Activated naive CD8-positive, alpha-beta T cell treated with anti-CD3 and anti-CD28 coated beads for 36 hours (primary cell): ENCODE measurements at places on chromosomes 3 and 15. TPM values are rescaled to one million over a fixed set of nuclear protein-coding genes. Genes with fewer than 3 reads are reported as not detected.

COMMD2 gene
- 39.5 TPM for total RNA-seq

DNA sequence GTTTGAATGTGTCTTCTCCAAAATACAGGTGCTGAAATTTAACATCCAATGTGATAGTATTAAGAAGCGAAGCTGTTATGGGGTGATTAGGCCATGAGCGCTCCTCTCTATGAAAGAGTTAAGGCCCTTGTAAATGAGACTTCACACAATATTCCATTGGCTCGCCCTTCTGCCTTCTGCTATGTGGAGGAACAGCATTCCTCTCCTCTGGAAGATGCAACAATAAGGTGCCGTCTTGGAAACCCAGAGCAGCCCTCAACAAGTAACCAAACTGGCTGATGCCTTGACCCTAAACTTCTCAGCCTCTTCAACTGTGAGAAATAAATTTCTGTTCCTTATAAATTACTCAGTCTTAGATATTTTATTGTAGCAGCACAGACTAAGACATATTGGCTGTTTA is 874.6 kb downstream of the ROBO1 start:
- no peaks in the 10 kb centered on the region for H3K36me3 ChIP-seq
- peak overlapping the region; percentile 23 for H3K27ac ChIP-seq
- H3K4me1 ChIP-seq, result peaks cover 16% of the 10 kb centered on the region
- H3K4me3 ChIP-seq, result no peak overlapping the region

SUMF1 gene
- 7.1 TPM for total RNA-seq

- no peak overlapping the region for H3K4me3 ChIP-seq
- DNase-seq, result no peak
- no peak overlapping the region for H3K27ac ChIP-seq
- H3K36me3 ChIP-seq, result no peaks in the 10 kb centered on the region
- H3K27me3 ChIP-seq, result peaks cover 4% of the 10 kb centered on the region
Observed at GRCh38 chr15:33729653-33730052, 238.6 kb upstream of the CHRM5 start.

CCR5 gene
- total RNA-seq, result 0.21 TPM

- no peaks in the 10 kb centered on the region for H3K27me3 ChIP-seq
- peaks cover 24% of the 10 kb centered on the region for H3K4me1 ChIP-seq
- H3K27ac ChIP-seq, result peak overlapping the region; percentile 68
- peak overlapping the region; percentile 14 for H3K4me3 ChIP-seq
- DNase-seq, result no peak
- H3K36me3 ChIP-seq, result no peaks in the 10 kb centered on the region
Observed at GRCh38 chr3:196609805-196610515, 29.5 kb upstream of the NRROS start.

PLA2G4F gene
- not detected for total RNA-seq

GRCh38 chr3:197305854-197306253 is 7.4 kb upstream of the DLG1 start:
- peak; percentile 21 for DNase-seq
- H3K36me3 ChIP-seq, result no peaks in the 10 kb centered on the region
- H3K27me3 ChIP-seq, result peaks cover 30% of the 10 kb centered on the region
- H3K4me3 ChIP-seq, result no peak overlapping the region

DNA sequence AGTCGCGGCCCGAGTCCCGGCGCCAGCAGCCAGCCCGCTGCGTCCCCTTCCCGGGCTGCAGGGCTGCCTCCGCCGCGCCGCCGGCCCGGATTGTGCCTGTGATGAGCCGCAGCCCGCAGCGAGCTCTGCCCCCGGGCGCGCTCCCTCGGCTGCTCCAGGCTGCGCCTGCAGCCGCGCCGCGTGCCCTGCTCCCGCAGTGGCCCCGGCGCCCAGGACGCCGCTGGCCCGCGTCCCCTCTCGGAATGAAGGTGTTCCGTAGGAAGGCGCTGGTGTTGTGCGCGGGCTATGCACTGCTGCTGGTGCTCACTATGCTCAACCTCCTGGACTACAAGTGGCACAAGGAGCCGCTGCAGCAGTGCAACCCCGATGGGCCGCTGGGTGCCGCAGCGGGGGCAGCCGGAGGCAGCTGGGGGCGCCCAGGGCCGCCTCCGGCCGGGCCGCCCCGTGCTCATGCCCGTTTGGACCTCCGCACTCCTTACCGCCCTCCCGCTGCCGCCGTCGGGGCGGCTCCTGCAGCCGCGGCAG is 1.2 kb downstream of the CHST2 start:
- no peak overlapping the region for H3K27ac ChIP-seq
- H3K4me1 ChIP-seq, result peaks cover 41% of the 10 kb centered on the region
- no peaks in the 10 kb centered on the region for H3K27me3 ChIP-seq
